Stimulated activated CD4-positive, alpha-beta T cell treated with anti-CD3 and anti-CD28 coated beads, Interleukin-12 subunit alpha, Interleukin-12 subunit beta, amount 100 ng/mL, for 4 hours (primary cell): ENCODE measurements at places on chromosomes 13 and 19.

DNA sequence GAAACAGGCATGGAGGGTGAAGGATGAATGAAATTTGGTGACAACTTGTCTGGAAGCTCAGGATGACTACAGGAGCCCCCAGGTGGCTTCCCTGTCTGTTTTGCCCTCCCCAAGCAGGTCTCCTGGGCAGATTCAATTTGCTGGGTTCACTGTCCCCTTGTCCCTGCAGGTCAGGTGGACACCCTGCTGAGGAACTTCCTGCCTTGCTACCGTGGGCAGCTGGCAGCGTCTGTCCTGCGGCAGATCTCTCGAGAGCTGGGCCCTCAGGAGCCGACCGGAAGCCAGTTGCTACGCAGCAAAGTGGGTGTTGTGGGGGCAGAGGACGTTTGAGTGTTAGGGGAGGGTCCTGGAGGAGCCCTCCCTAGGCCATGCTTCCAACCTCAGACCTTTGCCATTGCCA is 19.1 kb downstream of the PGLS start:
- no peak for DNase-seq

- no peak for DNase-seq
Measured at GRCh38 chr19:41844601-41845000, at the start of gene LYPD4. Gene LYPD4, minus strand, starts transcription at chr19:41844683. Its CDS starts 5,398 bp downstream, at chr19:41839285.

GRCh38 chr13:46844431-46844830 is 47.5 kb upstream of the ESD start:
- DNase-seq = no peak

DNA sequence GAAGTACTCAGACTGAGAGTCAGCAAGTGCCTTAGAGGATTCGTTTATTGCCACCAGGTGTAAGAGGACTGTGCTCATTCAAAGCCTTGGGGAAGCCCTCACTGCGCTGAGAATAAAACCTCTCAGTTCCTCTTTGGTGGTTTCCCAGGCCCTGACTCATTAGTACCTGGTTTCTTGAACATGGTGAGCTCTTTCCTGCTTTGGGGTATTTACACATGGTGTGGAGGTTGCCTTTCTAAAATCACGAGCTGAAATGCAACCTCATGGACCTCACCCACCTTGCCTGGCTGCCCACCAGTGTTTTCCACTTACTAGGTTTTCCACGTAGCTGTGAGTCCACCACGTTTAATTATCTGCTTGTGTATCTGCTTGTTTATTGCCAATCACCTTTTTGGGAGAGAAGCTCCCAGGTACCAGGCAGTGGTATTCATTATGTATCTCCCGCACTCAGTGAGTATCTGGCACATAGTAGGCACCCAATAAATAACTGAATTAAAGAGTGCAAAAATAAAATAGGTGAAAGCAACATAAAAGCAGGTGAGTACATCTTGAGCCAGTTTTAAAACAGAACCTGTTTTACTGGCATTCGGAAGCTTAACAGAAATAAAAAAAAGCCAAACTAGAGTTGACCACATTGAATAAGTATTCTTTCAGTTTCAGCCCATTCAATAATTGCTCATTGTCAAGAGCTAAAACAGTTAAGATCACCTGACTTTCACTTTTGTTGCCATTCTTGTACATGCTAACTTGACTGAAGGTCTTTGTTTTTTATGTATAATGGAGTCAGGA is 533.0 kb downstream of the MYO16 start:
- DNase-seq = no peak

- no peak for DNase-seq
Measured at GRCh38 chr19:29273000-29273640, 60.2 kb upstream of the UQCRFS1 start.

DNA sequence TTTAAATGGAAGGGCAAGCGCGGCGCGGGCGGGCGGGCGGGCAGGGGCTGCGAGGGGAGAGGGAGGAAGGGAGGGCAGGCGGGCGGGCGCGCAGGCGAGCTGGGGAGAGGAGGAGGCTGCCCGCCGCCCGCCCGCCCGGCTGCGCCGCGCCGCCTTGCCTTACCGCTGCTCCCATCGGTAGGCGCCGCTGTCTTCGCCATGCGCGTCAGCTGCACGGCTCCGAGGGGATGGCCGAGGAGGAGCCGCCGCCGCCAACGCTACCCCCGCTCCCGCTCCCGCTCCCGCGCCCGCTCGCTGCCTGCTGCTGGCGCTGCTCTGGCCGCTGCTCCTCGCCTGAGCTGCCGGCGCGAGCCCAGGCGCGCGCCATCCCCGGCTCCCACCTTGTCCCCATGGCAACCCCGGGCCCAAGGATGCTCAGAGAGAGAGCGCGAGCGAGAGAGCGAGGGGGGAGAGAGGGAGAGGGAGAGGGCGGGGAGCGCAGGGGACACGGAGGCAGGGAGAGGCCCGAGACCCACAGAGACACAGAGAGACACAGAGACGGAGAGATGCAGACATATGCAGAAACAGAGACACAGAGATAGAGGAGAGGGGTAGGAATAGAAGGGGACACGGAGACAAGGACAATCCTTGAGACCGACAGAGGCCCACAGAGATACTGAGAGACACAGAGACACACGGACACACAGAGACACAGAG is 40.3 kb downstream of the DEDD2 start:
- peak; percentile 73 for DNase-seq

DNA sequence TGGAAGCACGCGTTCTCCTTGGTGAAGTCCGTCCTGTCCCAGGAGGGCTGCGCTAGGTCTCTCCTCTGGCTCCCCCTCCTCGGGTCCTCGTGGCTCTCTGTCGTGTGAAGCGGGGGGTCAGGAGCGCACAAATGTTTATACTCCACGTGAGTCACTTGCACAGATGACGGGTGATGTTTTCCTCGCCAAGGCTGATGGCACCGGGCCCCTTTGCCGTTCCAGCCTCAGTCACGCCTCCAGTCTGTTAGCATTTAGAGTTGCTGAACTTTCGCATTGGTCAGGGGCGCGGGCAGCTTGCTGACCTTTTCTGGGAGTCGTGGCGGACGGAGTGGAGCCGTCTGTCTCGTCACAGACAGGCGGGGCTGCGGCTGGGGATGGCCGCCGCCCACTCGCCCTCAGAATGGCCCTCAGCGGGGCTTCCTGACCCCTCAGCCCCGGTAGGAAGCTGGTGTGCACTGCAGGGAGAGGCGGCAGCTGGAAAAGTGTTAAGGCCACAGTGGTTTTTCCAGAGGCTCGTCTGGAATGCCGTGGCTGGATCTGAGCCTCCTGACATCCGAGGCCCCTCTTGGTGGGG is 13.7 kb downstream of the KLHL26 start:
- no peak for DNase-seq

GRCh38 chr19:48396824-48397176 is 3.3 kb downstream of the GRIN2D start:
- no peak for DNase-seq
